ENCODE measurements at places on chromosomes 6 and 20.

- DNase-seq: no peak
These were observed 10.0 kb downstream of the BPHL start for GRCh38 chr6:3128356-3129108.

- DNase-seq: no peak
These were observed 26.7 kb upstream of the PDE10A start for GRCh38 chr6:165689699-165690098.

GRCh38 chr6:149458806-149459205, 26.0 kb downstream of the ZC3H12D start:
- DNase-seq: no peak

DNA sequence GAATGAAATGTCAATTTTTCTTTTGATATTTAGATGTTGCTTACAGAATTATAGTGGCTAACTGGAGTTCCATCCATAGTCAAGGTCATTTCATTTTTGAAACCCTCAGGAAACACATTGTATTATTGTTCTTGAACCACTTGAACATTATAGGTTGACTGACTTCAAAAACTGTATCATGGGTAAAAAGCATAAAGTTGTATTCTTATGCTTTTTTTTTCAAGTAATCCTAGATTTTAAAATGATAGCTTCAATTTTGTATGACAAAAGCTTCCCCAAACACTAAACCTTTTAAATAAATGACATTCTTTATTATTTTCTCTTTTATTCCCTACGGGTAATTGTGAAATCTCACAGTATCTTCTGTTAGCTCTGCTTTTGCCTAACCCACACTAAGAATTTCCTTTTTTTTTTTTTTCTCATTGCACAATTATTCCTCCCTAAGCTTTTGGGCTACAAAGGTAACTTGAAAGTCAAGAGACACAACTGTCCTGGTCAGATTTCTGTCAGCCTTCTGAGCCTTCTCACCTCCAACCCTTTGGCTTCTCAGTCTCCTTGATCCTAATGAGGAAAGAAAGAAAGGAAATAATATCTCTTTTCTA, 36.9 kb upstream of the LAMA4 start:
- no peak for DNase-seq

GRCh38 chr6:156830126-156830525, 52.9 kb downstream of the ARID1B start:
- DNase-seq: no peak

DNA sequence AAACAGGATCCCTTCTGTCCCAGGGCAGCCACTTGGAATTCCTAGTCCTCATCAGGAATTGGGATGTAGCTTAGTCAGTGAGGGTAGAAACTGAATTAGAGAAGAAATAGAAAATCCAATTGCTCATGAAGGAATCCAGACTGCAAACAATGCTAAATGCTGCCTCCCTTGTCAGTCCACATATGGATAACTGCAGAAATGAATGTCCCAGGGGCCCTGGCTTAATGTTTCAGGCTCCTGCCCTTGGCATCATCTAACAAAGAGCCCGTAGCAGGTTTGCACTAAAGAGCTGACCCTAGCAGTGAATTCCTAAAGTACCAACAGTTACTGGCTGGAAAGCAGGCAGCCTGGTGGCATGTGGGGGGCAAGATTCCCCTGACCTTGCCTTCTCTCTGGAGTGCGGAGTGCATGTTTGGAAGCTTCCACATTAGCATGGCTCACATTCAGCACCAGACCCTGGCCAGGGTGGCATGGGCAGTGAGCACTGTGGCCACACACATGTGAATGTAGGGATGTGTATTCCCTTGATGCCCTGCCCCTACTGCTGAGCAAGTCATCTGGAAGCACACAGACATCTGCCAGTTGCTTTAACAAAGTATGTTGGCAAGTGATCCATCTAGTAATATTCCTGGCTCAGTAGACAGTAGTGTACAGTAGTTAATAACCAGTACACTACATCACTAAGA, 394.5 kb downstream of the CDC5L start:
- no peak for DNase-seq

DNA sequence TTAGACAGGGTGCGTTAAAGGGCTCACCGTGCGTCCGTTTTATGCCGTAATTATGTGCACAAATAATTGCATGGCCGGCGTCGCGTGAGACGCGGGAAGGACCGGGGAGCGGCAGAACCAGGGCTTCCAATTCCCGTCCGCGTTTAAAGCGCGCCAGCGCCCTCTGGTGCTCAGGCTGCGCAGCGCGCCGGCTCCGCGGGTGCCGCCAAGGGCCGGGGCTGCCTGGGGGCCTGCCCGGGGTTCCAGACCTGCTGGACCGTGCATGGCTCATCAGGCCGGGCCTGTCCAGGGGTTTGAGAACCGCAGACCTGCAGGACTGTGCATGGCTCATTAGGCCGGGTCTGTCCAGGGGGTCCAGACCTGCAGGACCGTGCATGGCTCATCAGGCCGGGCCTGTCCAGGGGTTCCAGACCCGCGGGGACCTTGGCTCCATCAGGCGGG, 369.0 kb downstream of the THBS2 start:
- peak; percentile 82 for DNase-seq

- DNase-seq: no peak
These were observed 1.4 kb upstream of the PTPRT start for GRCh38 chr20:43191143-43191542.

GRCh38 chr6:66264376-66264775, 557.4 kb upstream of the EYS start:
- no peak for DNase-seq

DNA sequence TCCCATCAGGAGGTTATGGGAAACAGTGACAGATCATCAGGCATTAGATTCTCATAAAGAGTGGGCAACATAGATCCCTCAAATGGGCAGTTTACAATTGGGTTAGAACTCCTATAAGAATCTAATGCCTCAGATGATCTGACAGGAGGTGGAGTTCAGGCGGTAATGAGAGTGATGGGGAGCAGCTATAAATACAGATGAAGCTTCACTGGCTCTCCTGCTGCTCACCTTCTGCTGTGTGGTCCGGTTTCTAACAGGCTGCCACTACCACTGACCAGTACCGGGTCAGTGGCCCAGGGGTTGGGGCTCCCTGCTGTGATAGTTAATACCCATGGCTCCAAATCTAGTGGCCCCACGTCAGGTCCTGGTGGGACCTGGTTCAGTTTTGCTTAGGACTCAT, 135.7 kb downstream of the OR2B2 start:
- DNase-seq: no peak

DNA sequence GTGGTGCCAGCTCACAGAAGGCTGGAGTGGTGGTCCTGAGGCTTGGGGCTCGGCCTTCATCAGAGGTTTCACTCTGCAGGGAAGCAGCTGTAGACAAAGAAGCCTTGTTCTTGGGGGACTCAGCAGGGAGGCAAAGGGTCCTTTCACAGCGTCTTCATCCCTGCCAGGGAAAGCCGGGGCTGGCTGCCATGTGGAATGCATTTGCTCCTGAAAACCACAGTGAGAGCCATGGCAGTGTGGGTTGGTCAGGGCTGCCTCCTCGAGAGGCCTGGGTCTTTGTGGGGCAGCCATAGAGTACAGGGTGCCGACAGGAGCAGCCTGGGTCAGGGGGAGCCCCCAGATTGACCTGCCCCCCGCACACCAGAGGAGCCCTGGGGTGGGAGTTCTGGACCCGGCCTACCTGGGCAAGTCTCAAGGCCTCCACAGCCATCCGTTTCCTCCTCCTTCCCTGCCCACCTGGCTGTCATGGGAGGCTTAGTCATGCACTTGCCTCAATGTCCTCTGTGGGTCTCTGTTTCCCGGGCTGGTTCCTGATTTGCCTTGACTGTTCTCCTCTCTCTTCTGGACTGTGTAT, 144.0 kb downstream of the CDC5L start:
- DNase-seq: no peak

DNA sequence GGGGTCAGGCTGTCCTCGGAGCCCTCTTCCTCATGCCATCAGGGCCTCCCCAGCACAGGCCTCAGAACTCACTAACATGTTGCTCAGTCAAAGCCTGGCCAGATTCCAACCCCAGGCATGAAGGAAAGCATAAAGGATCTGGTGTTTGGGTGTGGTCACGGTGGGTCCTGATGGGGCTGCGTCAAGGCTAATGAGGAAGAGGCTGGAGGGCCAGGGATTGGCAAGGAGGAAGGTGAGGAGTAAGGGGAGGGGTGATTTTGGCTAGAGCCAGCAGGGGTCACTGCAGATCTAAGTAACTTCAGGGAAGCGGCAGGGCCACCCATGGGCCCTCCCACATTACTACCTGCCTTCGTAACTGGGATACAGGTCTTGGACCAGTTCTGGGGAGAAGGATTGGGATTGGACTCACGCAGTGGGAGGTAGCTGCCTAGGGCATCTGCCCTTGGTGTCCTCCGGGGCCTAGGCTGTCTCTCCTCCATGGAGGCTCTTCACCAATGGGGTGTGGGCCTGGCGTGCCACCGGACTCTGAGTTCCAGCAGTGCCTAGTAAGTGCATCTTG, 36.2 kb upstream of the MRPS18A start:
- DNase-seq: peak; percentile 82

- no peak for DNase-seq
These were observed 75.1 kb downstream of the ADGRG6 start for GRCh38 chr6:142376800-142377496.

DNA sequence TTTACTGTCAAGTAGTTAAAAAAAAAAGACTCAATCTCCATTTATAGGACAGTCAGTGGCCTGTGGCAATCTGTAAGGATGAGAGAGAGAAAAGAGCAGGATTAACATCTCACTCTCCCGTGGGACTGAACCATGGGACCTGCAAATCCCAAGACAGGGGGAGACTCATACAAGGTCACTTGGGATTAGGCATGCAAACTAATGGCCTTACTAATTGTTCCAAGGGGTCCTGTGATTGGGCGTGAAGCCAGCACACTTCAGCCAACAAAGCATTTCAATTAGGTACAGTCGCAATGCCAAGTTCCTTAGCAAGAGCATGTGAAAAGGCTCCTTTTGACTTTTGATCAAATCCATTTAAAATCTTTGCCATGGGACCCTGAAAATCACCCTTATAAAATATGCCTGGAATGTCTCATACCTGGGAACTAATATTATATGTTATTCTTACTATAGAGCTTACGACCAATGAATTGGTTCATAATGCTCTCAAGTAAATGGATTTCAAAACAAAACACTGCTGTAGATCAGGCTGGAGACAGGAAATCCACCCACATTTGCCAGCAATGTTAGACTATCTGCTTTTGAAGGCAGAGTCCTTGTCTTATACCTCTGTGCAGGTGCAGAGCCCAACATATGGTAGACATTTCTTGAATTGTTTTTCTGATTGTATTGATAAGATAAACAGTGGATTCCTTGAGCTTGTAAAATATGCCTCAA, 412.5 kb downstream of the GJA1 start:
- no peak for DNase-seq

- DNase-seq: no peak
These were observed 381.0 kb upstream of the ARID1B start for GRCh38 chr6:156396068-156396771.

DNA sequence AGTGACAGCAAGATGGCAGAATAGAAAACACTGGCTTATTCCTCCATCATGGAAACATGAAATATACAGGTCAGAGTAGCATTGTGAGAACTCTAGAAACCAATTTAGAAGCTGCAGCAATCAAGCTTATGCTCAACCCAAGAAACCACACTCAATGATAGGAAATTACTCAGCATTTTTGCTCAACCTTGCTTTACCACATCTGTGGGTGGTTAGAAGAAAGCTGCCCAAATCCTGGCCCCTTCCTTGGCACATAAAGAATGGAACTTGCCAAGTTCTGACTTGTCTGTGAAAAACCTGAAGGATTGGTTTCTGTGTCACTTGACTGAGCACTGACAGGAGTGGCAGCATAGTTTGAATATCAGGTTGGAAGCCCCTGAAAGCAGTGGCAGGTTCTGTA, 108.0 kb upstream of the MOCS1 start:
- no peak for DNase-seq

DNA sequence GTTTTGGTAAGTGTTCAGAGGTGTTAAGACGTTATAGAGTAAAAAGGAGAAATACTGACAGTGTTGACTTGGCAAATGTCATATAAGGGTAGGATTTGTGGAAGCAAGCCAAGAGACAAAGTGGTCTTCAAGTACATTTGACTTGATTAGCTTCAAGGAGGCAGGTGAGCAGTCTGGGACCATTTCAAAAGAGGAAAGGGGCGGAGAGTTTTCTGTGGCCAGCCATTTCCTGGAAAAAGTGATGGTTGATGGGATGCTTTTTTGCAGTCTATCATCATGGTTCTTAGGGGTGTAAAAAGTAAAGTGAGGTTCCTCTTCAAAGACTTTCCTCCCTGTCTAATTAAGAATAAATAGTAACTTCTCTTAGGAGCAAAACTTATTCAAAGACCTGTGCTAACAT, 28.7 kb downstream of the FKBP1A start:
- DNase-seq: no peak

- DNase-seq: no peak
These were observed 46.6 kb upstream of the UST start for GRCh38 chr6:148700047-148700715.

- DNase-seq: no peak
These were observed 19.4 kb downstream of the CRYBG1 start for GRCh38 chr6:106379951-106380350.

DNA sequence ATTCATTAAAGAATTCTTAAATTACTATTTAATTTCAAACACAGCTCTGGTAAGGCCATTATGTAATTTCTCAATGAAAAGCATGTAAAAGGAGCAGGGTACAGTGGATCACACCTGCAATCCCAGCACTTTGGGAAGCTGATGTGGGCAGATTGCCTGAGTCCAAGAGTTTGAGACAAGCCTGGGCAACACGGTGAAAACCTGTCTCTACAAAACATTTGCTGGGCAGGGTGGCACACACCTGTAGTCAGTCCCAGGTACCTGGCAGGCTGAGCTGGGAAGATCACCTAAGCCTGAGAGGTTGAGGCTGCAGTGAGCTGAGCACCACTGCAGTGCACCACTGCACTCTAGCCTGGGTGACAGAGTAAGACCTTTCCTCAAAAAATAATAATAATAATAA, 37.4 kb downstream of the MDN1 start:
- DNase-seq: no peak

- DNase-seq: no peak
These were observed 962.1 kb downstream of the GRIK2 start for GRCh38 chr6:102355578-102355977.

DNA sequence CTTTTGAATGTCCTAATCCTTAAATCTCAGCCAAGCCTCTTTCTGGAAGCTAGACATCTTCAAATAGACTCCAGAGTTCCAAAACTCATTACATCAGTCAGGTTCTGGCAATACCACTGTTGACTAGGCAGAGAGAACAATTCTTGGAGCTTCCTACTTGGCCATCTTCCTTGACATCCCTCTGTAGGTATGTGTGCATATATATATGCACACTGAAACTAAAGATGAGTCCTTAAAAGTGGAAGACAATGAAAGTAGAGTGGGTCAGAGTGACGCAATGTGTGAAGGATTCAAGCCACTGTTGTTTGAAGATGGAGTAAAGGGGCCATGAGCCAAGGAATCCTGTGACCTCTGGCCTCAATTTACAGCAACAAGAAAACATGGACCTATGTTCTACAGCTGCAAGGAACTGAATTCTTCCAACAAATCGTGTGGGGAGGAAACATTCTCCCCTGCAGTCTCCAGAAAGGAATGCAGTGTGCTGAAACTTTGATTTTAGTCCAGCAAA, 18.7 kb upstream of the DUSP22 start:
- no peak for DNase-seq

- DNase-seq: no peak
These were observed 402.3 kb downstream of the CDC5L start for GRCh38 chr6:44789806-44790205.

Measured in stimulated activated naive CD8-positive, alpha-beta T cell treated with anti-CD3 and anti-CD28 coated beads, Interleukin-15, Interleukin-2, amounts not matched to agents 100 U/mL and 50 U/mL, for 24 hours (primary cell).